Fibroblast of pulmonary artery (primary cell): ENCODE measurements at places on chromosomes 13 and 19.

DNA sequence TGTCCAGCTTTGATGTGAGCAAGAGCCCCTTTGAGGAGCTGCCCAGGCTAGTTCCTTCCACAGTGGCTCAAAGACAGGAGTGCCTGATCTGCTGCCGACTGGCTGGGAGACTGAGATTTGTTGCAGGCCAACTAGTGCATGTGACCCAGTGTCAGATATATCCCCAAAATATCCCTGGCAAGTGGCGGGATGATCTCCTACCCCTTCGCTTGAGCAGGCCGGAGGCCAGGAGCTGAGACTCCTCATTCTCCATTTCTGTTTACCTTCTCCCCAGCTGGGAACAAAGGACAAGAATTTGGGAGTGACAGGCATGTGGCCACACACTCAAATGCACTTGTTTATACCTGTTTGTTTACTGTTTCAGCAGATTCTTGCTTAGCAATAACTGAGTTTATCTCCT lies 37.1 kb upstream of the XPO4 start:
- no peak for DNase-seq

GRCh38 chr13:24997367-24997967 lies 98.5 kb upstream of the PABPC3 start:
- peak; percentile 51 for DNase-seq

DNA sequence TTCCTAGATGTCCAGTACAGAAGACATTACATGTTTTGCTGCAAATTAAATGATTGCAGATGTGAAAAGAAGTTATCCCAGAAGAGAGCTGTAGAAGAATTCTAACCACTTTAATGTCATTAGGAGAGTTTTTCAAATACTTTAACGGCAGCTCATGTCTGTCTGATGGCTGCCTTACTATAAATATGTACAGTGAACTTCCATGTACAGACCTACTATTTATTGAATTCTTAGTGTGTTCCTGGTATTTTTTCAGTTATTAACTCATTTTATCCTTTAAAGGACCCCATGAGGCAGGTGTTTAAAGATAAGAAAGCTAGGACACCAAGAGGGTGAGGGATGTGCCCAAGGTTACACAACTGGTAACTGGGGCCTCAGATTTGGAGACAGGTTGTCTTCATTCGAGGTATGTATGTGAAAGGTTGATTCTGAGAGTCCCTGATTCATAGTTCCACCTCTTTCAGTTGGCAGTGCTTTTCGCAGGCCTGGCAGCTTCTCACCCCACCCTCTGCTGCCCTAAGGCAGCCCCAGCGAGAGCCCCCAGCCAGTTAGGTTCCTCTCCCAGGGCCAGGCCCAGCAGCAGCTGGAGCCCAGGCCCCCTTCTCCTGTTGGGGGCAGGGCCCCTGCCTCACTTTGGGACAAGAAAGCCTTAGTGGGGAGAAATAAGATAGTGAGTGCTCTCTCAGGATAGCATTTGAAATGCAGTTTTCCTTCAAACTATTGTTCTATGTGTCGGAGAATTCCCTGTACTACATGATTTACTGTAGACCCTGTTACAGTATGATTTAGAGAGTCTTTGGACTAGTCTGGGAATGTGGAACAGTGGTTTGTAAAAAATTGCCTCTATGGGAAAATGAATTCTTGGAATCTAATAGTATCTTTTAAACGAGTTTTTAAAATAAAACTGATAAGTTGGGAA lies 67.7 kb upstream of the TEX29 start:
- no peak for DNase-seq

DNA sequence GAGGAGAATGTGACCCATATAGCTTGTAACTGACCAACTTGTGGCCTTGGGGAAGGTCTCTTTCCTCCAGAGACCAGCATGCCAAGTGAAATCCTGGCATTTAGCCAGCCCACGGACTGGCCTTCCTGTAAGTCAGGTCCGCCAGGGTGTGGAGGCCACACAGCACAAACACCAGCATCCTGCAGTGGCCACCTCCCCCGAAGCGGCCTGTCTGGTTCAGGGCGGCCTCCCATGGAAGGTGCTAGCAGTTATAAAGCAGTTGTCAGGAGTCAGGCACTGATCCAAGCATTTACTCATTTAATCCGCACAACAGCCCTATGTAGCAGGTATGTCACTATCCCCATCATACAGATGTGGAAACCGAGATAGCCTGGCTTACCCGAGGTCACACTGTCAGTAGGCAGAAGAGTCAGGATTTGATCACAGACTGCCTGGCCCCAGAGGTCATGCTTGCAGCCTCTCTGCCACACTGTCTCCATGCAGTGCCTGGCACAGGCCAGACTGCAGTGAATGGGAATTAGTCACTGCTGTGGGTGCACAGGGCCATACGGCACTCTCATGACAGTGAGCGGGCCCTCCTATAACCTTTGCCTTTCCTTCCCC lies 36.7 kb downstream of the CAPN12 start:
- DNase-seq = peak; percentile 65

- peak; percentile 99 for DNase-seq
These were observed at the start of gene ZNF285 for GRCh38 chr19:44401139-44402115. Gene ZNF285 (minus strand): TSS chr19:44401608. CDS start chr19:44397213, 4,395 bp downstream.

DNA sequence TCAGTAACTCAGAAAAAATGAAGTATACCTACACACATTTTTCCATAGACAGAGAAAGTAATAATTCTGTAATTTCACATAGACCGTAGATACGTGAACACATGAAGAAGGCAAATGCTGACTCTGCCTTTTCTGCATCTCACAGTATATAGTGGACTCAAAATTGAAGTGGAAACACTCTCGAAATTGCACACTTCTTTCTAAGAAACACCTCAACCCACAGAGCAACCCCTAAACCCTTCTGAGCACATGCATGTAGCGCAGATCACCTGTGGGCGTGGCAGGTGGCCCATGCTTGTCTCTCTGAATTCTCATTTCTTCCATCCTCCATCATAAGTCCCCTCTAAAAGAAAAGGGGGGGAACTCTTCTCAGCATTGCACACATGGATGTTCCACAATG lies 34.7 kb downstream of the COL4A1 start:
- DNase-seq = no peak

DNA sequence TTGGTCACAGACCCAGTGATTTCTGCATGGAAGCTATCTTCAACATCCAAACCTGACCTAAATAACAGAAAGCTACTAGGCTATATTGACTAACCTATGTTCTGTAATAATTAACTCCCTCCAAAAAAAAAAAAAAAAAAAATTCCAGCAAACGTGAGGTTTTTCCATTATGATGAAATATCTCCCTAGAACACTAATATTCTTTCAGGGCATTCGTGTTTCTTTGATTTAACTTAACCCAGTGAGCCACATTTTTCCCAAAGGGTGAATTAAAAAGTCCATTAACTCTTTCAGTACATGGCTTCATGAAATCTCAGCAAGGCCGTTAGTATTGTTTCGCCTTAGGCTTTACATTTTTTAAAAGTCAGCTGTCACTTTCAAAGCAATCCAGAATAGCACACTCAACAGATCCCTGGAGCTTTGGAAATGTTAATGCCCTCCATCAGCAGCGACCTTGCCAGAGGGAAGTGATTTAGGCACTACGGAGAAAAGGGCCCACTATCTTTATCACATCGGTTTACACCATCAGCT lies 175.8 kb downstream of the DCT start:
- no peak for DNase-seq

DNA sequence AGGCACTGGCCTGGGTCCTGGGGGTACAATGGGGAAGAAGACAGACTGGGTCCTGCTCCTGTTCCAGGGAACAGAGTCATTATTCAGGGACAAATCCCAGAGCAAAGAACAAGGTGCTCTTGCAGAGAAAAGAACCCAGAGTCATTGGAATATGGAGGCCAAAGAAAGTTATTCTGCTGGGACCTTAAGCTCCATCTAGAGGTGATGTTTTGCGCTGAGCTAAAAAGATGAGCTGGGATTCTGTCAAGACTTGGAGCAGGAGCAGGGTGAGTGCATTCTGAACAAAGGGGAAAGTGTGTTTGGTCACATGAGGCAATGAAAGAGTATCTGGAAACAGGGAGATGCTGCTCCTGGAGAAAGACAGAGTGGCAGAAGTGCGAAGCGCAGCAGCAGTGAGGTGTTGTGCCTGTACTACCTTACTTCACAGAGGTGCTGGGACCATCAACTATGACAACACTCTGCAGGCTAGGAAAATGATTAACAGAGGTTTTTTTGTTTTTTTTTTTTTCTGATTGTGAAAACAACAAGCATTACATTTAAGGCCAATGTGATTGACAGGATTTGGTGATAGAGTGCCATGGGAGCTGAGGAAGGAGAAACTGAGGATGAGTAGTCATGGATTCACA lies 95.3 kb upstream of the TNFSF11 start:
- DNase-seq = peak; percentile 63

DNA sequence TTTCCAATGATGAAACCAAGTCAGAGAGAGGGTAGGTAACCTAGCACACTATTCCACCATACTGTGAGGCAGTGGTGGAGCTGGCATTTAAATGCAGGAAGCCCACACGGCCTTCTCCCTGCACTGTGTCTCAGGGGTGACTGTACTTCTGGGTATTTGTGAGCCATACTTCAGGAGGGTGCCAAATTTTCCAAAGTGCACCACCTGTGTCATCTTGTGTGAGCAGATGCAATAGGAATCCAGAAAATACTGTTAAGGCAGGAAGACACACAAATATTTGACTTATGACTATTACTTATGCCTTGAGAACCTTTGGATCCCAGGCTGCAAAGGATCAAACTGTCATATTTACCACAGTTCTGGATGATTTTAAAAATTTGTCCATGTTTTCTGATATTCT lies 17.3 kb downstream of the ZNF229 start:
- no peak for DNase-seq

DNA sequence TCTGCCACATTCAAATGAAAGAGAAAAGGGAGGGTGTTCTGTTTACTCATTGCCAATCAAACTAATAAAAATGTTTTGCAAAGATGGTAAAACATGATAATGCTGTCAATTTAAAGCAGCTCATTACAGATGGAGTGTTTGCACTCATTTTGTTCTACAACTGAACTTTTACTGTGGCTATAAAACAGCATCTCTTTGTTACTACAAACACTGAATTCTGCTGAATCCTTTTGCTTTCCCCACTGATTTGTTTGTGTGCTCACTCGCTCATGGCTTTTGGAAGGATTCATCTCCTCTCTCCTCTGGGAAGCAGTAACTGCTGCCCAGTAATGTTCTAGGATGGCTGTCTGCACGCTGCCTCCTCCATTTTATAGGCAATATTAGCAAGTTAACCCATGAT lies 434.5 kb downstream of the PCDH9 start:
- no peak for DNase-seq

- peak; percentile 44 for DNase-seq
These were observed 43.2 kb downstream of the CCNA1 start for GRCh38 chr13:36475468-36475867.

- DNase-seq = peak; percentile 11
These were observed 13.8 kb upstream of the PTPRS start for GRCh38 chr19:5354403-5354802.

GRCh38 chr19:8367327-8368001 lies 3.5 kb downstream of the ANGPTL4 start:
- peak; percentile 99 for DNase-seq

- DNase-seq = no peak
These were observed 384.9 kb upstream of the ZNF507 start for GRCh38 chr19:31960474-31960873.

- DNase-seq = no peak
These were observed 34.6 kb downstream of the ATP8A2 start for GRCh38 chr13:25406377-25406776.

GRCh38 chr19:41398050-41398418 lies 416 bp downstream of the BCKDHA start:
- DNase-seq = no peak

DNA sequence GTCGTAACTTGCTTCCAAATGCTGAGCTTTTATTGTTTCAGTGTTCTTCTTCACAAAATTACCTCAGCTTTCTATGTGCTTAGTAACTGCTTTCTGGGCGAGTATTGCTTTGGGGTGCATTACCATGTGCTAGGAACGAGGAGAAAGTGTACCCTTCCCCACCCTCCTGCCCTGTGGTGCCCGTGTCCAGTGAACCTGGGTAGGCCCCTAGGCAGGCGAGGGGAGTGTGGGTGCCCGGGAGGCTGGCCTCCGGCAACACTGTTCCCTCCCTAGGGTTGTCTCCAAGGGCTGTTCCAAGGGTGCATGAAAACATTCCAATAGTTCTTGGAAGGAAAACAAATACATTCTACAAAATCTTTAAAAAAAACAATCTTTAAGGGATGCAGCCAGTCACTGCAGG lies 216.5 kb upstream of the SOX1 start:
- no peak for DNase-seq

DNA sequence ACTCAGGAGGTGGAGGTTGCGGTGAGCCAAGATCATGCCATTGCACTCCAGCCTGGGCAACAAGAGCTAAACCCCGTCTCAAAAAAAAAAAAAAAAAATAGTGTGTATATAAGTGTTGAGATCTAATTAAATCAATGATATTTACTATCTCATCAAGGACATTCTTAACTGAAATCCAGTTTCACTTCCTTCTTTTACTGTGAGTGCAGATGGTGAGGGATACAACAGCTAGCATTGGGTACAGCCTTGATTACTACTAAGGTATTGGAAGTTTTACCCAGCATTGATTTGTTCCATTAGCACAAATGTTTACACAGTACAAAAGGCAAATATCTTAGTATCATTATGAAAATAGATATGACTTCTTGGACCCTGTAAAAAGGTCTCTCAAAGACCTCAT lies 546.6 kb downstream of the KCTD12 start:
- DNase-seq = no peak

- DNase-seq = peak; percentile 88
These were observed 71.0 kb downstream of the ZNF486 start for GRCh38 chr19:20237773-20238623.

- DNase-seq = peak; percentile 10
These were observed 274.1 kb upstream of the EDNRB start for GRCh38 chr13:78192716-78193115.

DNA sequence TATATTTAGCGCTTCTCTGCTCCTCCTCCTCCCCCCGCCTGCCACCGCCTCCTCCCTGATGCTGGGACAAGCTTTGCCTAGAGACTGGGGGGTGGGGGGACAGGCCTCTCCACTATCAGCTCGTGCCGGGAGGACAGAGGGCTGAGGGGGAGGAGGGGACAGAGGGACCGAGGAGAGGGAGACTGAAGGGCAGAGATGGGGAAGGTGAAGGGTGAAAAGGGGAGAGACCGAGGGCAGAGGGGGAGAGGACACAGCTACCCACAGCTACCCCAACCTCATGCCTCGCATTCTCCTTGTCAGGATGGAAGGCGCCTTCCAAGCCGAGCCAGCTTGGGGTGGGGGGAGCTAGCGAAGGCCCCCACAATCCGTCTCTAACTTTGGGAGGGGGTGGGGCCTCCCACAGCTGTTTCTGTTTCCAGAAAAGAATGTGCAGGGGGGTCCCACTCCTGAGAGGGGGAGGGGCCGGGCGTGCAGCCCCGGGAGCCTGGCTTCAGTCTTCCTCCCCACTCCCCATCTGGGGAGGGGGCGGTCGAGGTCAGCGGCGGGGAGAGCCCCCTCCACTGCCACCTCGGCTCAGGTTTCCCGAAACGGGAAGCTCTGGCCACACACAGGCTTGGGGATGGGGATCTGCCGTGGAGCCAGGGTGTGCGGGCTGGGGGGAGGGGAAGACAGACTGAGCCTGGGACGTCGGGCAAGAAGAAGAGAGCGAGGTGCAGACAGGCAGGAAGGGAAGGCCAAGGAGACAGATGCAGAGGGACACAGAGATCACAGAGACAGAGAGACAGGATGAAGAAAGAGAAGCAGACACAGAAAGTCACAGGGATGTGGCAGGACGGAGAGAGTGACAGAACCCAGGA lies 1.6 kb downstream of the DACT3 start:
- DNase-seq = peak; percentile 17

GRCh38 chr19:30968210-30968609 lies 381.0 kb downstream of the TSHZ3 start:
- DNase-seq = no peak
